ENCODE measurements at places on chromosomes 2 and 18. TPM values are rescaled to one million over a fixed set of nuclear protein-coding genes. Genes with fewer than 3 reads are reported as not detected.

Gene RBM45
- polyA plus RNA-seq = 10.8 TPM

Gene KCNE4
- polyA plus RNA-seq = 4.9 TPM

Gene CCDC74B
- 0.79 TPM for polyA plus RNA-seq

Gene SCN2A
- polyA plus RNA-seq = 0.18 TPM

Gene SIX3
- polyA plus RNA-seq = not detected

Gene GAREM1
- 7.7 TPM for polyA plus RNA-seq

Gene SELENOI
- polyA plus RNA-seq = 8.6 TPM

Gene ELAC1
- polyA plus RNA-seq = 6.8 TPM

Gene CSRNP3
- 7.0 TPM for polyA plus RNA-seq

- no peak for DNase-seq
Observed at GRCh38 chr2:217920879-217921603, 81.8 kb downstream of the TNS1 start.

GRCh38 chr2:233981574-233982420 is 64.6 kb downstream of the TRPM8 start:
- peak; percentile 19 for DNase-seq

GRCh38 chr2:168034616-168035015 is 212.8 kb downstream of the STK39 start:
- no peak for DNase-seq

DNA sequence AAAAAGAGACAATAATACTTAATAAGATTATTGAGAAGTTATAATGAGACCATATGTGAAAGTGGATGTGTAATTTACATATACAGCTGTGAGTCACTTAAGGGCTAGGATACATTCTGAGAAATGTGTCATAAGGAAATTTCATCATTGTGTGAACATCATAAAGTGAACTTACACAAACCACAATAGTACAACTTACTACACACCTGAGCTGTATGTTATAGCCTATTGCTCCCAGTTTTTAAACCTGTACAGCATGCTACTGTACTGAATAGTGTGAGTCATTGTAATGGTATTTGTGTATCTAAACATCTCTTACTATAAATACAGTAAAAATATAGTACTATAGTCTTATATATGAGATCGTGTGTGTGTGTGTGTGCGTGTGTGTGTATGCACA is 1420.3 kb upstream of the PIK3C3 start:
- no peak for DNase-seq

- DNase-seq = peak; percentile 23
Observed at GRCh38 chr18:29147944-29148343, 971.0 kb upstream of the CDH2 start.

DNA sequence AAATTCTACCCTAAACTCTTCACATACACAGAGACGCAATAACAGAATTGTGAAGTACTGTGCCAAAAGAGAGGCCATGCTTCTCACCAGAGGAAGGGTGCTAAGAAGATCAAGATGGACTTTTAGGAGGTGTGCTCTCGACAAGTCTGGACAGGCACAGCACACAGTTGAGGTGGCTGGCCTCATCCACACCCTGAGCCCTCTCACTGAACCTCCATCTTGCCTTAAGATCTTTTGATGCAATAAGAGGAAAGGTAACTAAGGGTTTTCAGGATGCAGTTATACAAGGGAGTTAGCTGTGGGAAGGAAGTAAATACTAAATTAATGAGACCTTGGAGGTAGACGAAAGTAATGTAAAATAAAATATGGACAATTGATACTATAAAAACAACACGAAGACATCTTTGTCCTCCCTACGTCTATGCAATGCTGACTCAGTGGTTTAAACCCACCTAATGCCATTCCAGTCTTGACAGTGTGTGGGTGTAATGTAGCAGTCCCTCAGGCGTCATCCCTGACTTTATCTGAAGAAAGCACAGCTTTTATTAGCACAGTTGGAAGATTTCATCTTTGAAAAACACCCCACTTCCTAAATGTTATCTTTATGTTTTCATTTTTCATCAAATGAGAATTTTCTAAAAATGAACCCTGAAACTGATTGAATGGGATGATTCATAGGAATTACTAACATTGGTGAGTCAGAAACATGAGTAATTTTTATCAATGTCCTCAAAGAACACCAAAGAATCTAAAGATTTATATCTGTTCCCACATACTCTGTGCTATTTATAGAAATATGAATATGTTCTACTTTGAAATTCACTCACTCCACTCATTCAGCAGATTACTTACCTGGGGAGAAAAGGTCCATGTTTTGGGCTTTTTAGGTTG is 34.0 kb upstream of the MALL start:
- no peak for DNase-seq

GRCh38 chr2:204665207-204665606 is 119.9 kb downstream of the PARD3B start:
- no peak for DNase-seq

GRCh38 chr2:134289225-134289624 is 35.4 kb downstream of the MGAT5 start:
- no peak for DNase-seq

DNA sequence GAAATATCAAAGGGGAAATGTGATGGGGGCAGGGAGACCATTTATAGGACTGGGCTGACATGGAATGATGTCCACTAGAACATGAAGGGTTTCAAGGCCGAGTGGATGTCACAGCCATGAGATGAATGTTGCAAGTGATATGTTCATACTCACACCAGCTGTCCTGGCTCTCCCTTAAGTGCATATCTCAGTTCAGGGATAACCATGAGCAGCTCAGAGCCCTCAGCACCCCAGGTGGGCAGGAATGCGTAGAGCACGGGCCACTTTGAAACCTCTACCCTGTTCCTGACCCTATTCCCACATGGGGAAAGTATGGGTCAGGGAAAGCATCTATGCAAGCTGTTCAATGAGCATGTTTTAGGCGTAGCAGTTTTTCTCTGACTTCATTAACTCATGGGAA is 12.4 kb upstream of the EML4 start:
- DNase-seq = no peak

DNA sequence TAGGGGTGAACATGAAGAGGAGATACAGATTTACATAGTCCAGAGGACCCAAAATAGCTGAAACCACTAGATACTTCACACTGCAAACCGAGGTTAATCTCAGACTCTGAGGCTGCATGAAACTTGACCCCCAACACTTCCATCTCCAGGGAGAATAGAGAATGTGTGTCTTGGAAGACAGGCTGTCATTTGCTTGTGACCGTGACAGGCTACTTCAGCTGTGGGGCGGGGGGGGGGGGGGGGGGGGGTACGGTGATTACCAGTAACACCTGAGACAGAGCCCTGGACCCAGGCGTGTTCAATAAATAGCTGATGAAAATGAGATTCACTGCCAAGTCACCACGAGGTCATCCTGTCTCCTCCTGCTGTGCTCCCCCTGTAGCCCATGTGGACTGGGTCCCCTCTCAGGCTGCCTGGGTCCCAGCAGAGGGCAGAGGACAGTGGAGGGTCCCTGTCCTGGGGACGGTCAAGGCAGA is 5.7 kb upstream of the KLHL29 start:
- DNase-seq = no peak

GRCh38 chr2:197760293-197760657 is 24.8 kb downstream of the BOLL start:
- DNase-seq = no peak

GRCh38 chr2:240132651-240132980 is 3.5 kb downstream of the COPS9 start:
- DNase-seq = no peak

- DNase-seq = no peak
Observed at GRCh38 chr2:240463866-240464481, 28.5 kb downstream of the GPC1 start.

- no peak for DNase-seq
Observed at GRCh38 chr2:19580830-19581229, 222.4 kb upstream of the OSR1 start.

DNA sequence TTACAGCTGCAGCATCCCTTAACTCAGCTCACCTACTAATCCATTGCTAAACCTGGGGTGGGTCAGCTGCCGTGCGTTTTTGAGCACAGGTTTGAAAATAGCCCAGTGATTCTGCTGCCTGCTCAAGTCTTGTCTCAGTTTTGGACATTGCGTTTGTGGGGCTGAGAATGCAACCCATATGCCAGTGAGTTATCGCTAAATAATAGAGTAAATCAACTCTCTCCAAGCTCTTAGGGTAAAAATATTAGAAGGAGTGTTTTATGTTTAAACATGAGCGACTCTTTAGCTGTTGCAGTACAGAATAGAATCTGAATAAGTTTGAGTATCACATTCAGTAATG is 2.1 kb downstream of the TSHZ1 start:
- DNase-seq = peak; percentile 63

DNA sequence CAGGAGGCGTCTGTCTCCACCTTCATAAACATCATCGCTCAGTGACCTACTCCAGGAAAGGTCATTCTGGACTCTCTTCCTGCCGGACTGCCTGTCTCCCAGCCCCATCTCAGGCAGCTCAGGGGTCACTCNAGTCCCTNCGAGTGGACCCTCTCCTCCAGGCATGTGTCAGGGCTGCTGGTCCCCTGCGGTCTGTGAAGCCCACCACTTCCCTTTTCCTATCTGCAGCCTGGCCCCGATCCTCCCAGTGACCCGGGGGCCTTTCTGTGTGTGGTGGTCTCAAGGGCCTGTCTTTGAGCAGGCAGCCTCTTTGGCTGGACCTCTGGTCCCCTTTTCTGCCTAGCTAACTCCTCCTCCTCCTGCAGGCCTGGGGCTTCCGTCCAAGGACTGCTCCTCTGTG is 5.9 kb upstream of the PARD6G start:
- no peak for DNase-seq

GRCh38 chr18:52914148-52914547 is 574.2 kb downstream of the DCC start:
- DNase-seq = no peak

- no peak for DNase-seq
Observed at GRCh38 chr2:207734264-207734635, 22.8 kb downstream of the CCNYL1 start.

DNA sequence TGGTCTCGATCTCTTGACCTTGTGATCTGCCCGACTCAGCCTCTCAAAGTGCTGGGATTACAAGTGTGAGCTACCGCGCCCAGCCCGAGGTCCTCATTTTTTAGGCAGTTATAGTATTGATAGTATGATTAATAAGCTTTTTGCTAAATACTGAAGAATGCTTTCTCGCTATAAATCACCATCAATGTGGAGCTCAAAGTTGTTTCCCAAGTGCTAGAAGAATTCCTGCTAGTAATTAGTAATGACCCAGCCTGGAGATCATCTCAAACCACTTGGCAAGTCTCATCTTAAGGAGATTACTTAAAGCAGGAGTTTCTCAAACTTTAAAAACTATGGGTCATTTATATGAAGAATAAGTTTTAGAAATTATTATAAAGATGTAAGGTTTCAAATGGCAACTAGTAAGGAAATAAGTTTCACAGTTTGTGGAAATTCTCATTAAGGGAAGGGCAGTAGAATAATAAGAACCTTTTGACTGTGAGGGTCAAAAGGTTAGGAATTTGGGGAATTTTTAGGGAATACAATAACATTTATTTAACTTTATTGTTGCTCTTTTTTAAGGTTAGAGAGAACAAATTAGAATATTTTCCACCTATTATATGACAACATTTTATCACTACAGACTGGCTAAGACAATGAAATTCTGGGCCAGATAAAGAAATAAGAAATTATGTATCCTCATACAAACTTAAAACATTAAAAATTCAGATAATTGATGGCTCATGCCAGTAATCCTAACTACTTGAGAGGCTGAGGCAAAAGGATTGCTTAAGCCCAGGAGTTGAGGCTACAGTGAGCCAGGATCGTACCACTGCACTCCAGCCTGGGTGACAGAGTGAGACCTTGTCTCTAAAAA is 148.6 kb upstream of the MAP3K20 start:
- DNase-seq = no peak

- no peak for DNase-seq
Observed at GRCh38 chr2:149173220-149173619, 134.7 kb downstream of the LYPD6B start.

DNA sequence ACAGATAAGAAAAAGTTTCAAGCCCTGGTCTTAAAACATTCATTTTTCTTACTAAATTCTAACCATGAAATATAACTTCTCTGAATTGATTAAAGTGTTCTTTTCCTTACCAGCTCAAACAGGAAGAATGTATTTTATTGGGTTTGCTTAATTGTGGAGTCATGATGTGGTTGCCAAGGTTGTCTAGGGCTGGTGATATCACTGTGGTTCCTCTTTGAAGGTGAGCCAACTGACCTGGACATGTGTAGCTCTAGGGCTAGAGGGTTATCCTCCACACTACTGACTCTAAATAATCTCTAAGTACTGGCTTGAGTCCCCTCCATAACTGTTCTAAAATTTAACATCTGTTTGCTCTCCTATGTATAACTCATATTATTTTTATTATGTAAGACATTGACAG is 529.6 kb downstream of the PIK3C3 start:
- DNase-seq = no peak

- no peak for DNase-seq
Observed at GRCh38 chr2:8575038-8575833, 106.6 kb upstream of the ID2 start.

GRCh38 chr2:207892716-207893402 is 123.2 kb upstream of the FZD5 start:
- no peak for DNase-seq

- DNase-seq = no peak
Observed at GRCh38 chr2:188684795-188685194, 289.4 kb upstream of the COL3A1 start.

DNA sequence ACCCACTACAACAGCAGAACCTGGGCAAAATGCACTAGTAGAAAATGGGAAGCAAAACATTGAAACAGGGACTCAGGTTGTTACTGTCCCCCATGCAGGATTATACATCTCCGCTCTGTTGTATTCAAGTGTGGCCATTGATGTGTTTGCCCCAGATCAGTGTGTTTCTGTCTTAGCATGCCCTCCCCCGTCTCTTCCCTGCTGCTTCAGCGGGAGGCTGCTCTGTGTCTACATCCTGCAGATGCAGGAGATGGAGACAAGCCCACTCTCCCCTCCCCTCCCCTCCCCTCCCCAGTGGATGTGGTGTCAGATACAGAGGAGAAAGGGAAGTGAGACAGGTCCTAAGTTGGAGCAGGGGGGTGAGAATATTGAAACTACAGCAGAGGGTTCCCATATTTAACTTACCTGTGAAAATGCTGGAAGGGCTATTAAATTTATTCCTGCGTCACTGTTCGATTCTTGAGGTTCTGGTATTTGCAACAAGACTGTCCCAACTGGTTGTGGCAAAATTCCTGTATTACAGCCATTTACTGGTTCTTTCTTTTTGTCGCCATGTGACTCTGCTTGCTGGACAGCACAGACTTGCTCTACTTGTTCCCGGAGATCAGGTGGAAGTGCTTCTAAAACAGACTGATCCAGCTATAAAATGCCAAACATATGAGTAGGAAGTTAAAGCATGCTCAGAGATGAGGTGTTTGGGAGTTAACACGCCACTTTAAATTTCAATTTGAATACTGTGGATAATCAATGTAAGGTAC is 67.0 kb downstream of the EIF5B start:
- no peak for DNase-seq

GRCh38 chr18:55316486-55317184 is 271.4 kb downstream of the TCF4 start:
- DNase-seq = no peak

GRCh38 chr2:96554293-96555145 is 18.0 kb downstream of the ARID5A start:
- peak; percentile 80 for DNase-seq

DNA sequence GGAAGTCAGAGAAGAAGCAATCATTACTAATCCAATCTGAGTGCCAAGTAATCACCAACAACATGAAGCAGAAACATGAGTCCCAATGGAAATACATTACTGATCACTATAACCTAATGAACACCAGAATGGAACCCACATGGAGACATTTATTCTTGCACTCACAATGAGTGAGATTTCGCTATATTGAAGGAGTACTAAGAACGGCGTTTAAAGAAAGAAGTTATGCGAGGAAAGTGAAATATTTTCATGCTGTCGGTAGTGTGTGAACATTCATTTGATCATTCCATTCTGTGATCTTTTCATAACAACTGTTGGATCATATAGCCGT is 181.1 kb downstream of the IRS1 start:
- no peak for DNase-seq

GRCh38 chr2:199841409-199841808 is 9.6 kb downstream of the FTCDNL1 start:
- DNase-seq = no peak

All from muscle of back (tissue), 13 donors.